ENCODE measurements at places on chromosomes 2 and 18. TPM values are rescaled to one million over a fixed set of nuclear protein-coding genes. Genes with fewer than 3 reads are reported as not detected.

DNA sequence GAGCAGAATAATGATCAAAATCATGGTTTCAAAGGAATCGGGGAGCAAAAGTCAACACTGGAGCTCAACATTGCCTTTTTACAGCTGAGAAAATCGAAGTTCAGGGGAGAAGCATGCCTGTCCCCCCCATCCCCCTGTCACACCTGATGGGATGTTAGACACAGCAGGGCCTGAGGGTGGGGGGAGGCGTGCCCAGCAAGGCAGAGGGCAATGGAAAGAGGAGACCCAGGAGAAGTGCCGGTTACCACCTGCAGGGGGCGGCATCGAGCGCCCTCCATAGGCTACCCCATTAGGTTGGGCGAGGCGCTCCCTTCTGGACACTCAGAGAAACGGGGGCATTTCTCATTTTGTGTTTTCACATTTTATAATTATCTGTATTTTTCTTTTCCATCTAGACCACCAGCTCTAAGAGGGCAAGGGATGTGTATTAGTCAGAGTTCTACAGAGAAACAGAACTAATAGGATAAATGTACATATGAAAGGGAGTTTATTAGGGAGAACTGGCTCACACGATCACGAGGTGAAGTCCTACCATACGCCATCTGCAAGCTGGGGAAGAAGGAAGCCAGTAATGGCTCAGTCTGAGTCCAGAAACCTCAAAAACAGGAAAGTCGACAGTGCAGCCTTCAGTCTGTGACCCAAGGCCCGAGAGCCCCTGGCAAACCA, 271.3 kb downstream of the LRATD1 start:
- peak; percentile 93 for DNase-seq
- H3K4me1 ChIP-seq: peaks cover 19% of the 10 kb centered on the region
- H3K27ac ChIP-seq: no peak overlapping the region
- H3K4me3 ChIP-seq: no peak overlapping the region

- H3K4me1 ChIP-seq: peaks cover 39% of the 10 kb centered on the region
- no peak for DNase-seq
- no peaks in the 10 kb centered on the region for H3K27me3 ChIP-seq
- peaks cover 13% of the 10 kb centered on the region for H3K36me3 ChIP-seq
- no peak overlapping the region for H3K27ac ChIP-seq
Observed at GRCh38 chr2:40240070-40240469, 211.8 kb downstream of the SLC8A1 start.

CCDC85A gene
- total RNA-seq: 0.22 TPM

GRCh38 chr2:207167099-207167923, 1.6 kb upstream of the KLF7 start:
- peak overlapping the region; percentile 97 for H3K4me3 ChIP-seq
- H3K36me3 ChIP-seq: no peaks in the 10 kb centered on the region
- peak overlapping the region; percentile 100 for H3K27ac ChIP-seq
- DNase-seq: no peak

WNT10A gene
- not detected for total RNA-seq

DNA sequence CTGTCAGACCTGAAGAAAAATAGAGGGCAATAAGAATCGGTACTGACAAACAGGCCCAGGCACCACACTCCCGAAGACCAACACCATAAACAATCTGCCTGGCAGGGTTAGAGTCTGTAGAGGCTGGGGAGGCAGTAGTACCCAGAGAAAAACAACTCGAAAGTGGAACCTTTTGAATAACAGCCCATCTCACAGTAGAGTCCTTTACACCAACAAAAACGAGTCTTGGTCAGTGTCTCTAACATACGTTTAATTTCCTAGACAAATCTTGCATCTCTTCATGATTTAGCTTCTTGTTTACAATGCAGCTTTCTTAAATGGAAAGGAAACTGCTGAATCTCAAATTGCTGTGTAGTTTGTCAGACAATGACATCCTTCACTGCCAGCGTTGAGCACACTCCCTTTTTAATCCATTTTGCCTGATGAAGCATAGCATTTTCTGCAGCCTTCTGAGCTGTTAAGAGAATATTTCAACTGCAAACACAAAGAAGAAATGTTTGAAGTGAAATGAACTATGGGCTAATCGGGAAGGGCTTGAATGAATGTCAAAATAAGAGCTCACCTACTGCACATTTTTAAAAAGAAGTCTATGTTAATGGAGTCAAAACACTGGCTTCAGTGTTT, 73.1 kb upstream of the DSG1 start:
- peak overlapping the region; percentile 54 for H3K27ac ChIP-seq
- no peaks in the 10 kb centered on the region for H3K27me3 ChIP-seq
- DNase-seq: no peak
- no peaks in the 10 kb centered on the region for H3K36me3 ChIP-seq

- H3K4me3 ChIP-seq: no peak overlapping the region
- peaks cover 35% of the 10 kb centered on the region for H3K4me1 ChIP-seq
- H3K27me3 ChIP-seq: peaks cover 13% of the 10 kb centered on the region
- no peak for DNase-seq
- H3K27ac ChIP-seq: no peak overlapping the region
- peaks cover 11% of the 10 kb centered on the region for H3K36me3 ChIP-seq
Observed at GRCh38 chr2:3025261-3025660, 352.4 kb downstream of the EIPR1 start.

- H3K4me1 ChIP-seq: peaks cover 21% of the 10 kb centered on the region
- peak overlapping the region; percentile 98 for H3K27ac ChIP-seq
- H3K36me3 ChIP-seq: peaks cover 18% of the 10 kb centered on the region
- no peaks in the 10 kb centered on the region for H3K27me3 ChIP-seq
Observed at GRCh38 chr18:12946549-12947284, 1.1 kb upstream of the SEH1L start.

DPP4 gene
- total RNA-seq: 3.6 TPM

Measured in WTC11 (cell line).